Naive thymus-derived CD8-positive, alpha-beta T cell (primary cell): ENCODE measurements at places on chromosomes 1 and 21.

DNA sequence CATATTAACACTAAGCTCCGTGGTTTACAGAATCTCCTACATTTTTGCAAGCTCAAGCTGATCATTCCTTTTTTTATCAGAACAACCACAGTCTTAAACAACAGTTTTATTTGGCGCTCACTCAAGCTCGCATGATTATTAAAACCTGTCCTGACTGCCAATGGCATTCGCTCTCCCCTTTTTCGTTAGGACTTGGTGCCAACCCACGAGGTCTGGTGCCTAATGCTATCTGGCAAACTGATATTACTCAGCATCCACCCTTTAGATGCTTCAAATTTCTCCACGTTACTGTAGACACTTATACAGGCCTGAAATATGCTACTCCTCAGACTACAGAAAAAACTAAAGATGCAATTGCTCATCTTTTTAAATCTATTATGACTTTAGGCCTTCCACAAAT is 23.0 kb upstream of the ITLN1 start:
- no peaks in the 10 kb centered on the region for H3K27me3 ChIP-seq
- DNase-seq = no peak
- peaks cover 5% of the 10 kb centered on the region for H3K4me1 ChIP-seq
- H3K4me3 ChIP-seq = no peak overlapping the region

DNA sequence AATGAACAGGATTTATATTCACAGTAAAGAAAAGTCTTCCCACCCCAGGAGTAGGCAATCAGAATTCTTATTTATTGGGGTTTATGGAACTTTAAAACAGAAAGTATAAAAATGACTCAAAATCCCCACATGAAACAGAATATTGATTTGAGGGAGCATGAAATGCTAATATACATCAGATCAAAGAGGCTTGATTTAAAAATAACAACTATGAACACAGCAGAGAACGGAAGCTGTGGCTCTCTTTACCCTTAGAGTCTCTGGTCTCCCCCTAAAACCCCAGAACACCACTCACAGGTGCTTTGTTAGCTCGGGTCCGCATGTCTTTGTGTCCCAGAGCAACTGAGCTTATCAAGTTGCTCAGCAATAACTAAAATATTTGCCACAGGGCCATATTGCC is 31.2 kb upstream of the FASLG start:
- H3K27me3 ChIP-seq = peaks cover 7% of the 10 kb centered on the region
- peaks cover 7% of the 10 kb centered on the region for H3K36me3 ChIP-seq
- H3K4me3 ChIP-seq = peak overlapping the region; percentile 35
- peaks cover 35% of the 10 kb centered on the region for H3K4me1 ChIP-seq
- DNase-seq = no peak

- H3K4me1 ChIP-seq = no peaks in the 10 kb centered on the region
- peaks cover 6% of the 10 kb centered on the region for H3K27me3 ChIP-seq
- DNase-seq = no peak
- H3K36me3 ChIP-seq = no peaks in the 10 kb centered on the region
- no peak overlapping the region for H3K27ac ChIP-seq
Measured at GRCh38 chr1:210773450-210773849, 360.5 kb downstream of the KCNH1 start.

GRCh38 chr1:3733094-3733882 is 19.0 kb upstream of the CCDC27 start:
- no peak overlapping the region for H3K27ac ChIP-seq
- peaks cover 4% of the 10 kb centered on the region for H3K27me3 ChIP-seq
- no peak for DNase-seq
- peaks cover 11% of the 10 kb centered on the region for H3K36me3 ChIP-seq
- H3K4me1 ChIP-seq = no peaks in the 10 kb centered on the region

DNA sequence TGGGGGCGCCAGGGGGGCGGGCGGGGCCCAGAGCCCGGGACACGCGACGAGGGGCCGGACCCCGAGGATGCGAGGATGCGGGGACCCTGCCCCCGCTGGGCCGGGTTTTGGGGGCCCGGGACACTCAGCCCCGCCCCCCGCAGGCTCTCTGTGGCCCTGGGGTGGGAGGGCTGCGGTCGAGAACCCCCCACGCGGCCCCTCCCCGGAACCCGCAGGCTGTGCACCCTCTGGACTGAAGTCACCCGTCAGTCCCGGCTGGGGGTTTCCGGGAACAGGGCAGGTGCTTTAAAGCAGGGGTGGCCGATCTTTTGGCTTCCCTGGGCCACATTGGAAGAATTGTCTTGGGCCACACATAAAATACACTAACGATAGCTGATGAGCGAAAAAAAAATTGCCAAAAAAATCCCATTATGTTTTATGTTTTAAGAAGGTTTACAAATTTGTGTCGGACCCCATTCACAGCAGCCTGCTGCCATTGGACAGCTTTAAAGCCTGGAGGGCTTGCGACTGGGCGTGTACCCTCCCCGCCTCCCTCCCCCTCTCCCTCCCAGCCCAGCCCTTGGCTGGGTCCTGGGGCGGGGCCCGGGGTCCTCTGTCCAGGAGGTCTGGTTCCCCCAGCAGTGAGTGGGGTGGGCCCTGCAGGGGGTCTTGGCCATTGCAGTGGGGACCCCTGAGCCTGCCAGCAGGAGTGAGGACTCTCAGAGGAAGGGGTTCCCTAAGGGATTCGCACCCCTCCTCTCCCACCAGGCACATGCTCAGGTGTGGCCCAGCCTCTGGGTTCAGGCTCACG is 21.6 kb upstream of the C1orf159 start:
- no peaks in the 10 kb centered on the region for H3K36me3 ChIP-seq
- H3K4me1 ChIP-seq = peaks cover 30% of the 10 kb centered on the region
- DNase-seq = peak; percentile 64
- H3K27me3 ChIP-seq = no peaks in the 10 kb centered on the region
- peak overlapping the region; percentile 79 for H3K4me3 ChIP-seq

DNA sequence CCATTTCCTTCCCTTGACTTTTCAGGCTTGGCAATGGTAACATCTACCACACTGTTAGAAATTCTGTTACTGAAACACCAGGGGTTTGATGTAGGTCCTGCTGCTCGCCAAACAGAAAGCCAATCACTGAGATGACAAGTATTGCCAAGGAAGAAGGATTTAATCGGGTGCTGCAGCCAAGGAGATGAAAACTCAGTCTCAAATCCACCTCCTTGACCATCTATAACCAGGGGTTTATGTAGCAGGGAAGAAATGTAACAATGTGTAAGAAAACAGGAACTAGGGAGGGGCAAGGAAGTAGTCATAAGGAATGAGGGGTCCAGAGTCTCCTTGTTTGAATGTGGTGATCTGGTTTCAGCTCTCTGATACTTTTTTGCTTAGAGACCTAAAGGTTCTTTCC is 25.4 kb downstream of the PLA2G2A start:
- no peaks in the 10 kb centered on the region for H3K4me1 ChIP-seq
- no peak overlapping the region for H3K27ac ChIP-seq
- no peak for DNase-seq
- no peak overlapping the region for H3K4me3 ChIP-seq
- H3K36me3 ChIP-seq = no peaks in the 10 kb centered on the region

DNA sequence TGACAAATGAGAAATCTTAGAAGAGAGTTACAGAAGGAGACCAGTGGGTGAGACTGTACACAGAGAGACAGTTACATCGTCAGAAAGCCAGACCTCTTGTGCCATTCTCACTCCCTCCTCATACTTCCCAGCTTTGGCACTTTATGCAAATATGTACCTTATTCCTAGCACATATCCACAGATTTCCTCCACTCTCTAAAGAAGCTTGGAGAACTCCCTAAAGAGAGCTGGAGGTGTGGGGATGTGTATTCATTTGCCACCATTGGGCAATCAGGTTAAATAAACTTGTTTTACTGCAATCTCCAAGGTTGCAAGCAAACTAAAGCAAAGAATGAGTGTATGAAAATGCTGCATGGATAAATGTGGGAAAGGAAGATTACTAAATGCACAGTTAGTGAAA is 380.9 kb upstream of the PRMT6 start:
- H3K27me3 ChIP-seq = no peaks in the 10 kb centered on the region
- DNase-seq = no peak
- no peak overlapping the region for H3K27ac ChIP-seq
- no peak overlapping the region for H3K4me3 ChIP-seq

DNA sequence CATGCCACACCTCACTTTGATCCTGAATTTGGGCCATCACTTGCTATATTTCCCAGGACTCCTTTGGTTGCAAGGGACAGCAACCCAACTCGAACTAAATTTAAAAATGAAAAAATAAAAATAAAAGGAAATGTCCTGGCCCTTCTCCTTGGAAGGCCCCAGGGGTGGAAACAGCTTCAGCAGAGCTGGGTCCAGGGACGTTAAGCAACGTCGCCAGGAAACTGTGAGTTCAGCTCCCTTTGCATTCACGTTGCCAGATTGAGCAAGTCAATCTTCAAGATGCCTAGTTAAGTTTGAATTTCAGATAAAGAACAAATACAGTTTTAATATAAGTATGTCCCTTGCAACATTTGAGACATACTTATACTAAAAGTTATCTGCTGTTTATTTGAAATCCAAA is 14.6 kb upstream of the SPSB1 start:
- no peak overlapping the region for H3K4me3 ChIP-seq
- DNase-seq = no peak
- peaks cover 3% of the 10 kb centered on the region for H3K27me3 ChIP-seq
- H3K4me1 ChIP-seq = peaks cover 40% of the 10 kb centered on the region

- H3K4me3 ChIP-seq = no peak overlapping the region
- H3K4me1 ChIP-seq = no peaks in the 10 kb centered on the region
- H3K27me3 ChIP-seq = no peaks in the 10 kb centered on the region
- H3K27ac ChIP-seq = no peak overlapping the region
- DNase-seq = no peak
- H3K36me3 ChIP-seq = peaks cover 61% of the 10 kb centered on the region
Measured at GRCh38 chr1:111417755-111418154, 9.8 kb downstream of the OVGP1 start.

- no peak for DNase-seq
- no peak overlapping the region for H3K4me3 ChIP-seq
- H3K27ac ChIP-seq = no peak overlapping the region
Measured at GRCh38 chr1:204751883-204752687, 66.5 kb upstream of the LRRN2 start.

GRCh38 chr1:223227031-223227430 is 84.0 kb upstream of the TLR5 start:
- H3K4me3 ChIP-seq = no peak overlapping the region
- no peaks in the 10 kb centered on the region for H3K36me3 ChIP-seq
- peaks cover 59% of the 10 kb centered on the region for H3K4me1 ChIP-seq
- H3K27me3 ChIP-seq = no peaks in the 10 kb centered on the region

- no peaks in the 10 kb centered on the region for H3K4me1 ChIP-seq
- H3K27me3 ChIP-seq = peaks cover 25% of the 10 kb centered on the region
- no peaks in the 10 kb centered on the region for H3K36me3 ChIP-seq
- H3K4me3 ChIP-seq = no peak overlapping the region
- DNase-seq = no peak
Measured at GRCh38 chr1:117825414-117825813, 104.0 kb downstream of the GDAP2 start.

- H3K27ac ChIP-seq = no peak overlapping the region
- H3K4me3 ChIP-seq = no peak overlapping the region
- DNase-seq = no peak
- no peaks in the 10 kb centered on the region for H3K36me3 ChIP-seq
- peaks cover 7% of the 10 kb centered on the region for H3K4me1 ChIP-seq
- H3K27me3 ChIP-seq = no peaks in the 10 kb centered on the region
Measured at GRCh38 chr1:204760350-204760749, 74.8 kb upstream of the LRRN2 start.

DNA sequence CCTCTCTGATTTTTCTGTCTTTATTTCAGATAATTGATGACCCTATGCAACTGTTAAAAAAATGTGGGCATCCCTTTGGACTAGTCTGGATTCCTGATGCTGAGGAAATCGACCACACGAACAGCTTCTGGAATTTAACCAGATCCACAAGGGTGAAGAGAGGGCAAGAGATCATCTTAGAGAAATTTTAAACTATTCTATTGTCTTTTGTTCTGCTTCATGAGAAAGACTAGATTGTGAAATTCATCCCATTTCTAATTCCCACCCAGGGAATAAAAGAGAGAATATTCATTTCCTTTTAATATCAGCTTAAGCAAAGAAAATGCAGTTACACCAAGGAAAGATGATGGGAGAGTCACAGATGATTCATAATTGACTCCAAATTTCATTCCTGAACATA is 71.8 kb downstream of the DUSP10 start:
- no peak for DNase-seq
- H3K4me3 ChIP-seq = no peak overlapping the region
- H3K27ac ChIP-seq = no peak overlapping the region
- no peaks in the 10 kb centered on the region for H3K36me3 ChIP-seq
- no peaks in the 10 kb centered on the region for H3K4me1 ChIP-seq
- peaks cover 5% of the 10 kb centered on the region for H3K27me3 ChIP-seq

DNA sequence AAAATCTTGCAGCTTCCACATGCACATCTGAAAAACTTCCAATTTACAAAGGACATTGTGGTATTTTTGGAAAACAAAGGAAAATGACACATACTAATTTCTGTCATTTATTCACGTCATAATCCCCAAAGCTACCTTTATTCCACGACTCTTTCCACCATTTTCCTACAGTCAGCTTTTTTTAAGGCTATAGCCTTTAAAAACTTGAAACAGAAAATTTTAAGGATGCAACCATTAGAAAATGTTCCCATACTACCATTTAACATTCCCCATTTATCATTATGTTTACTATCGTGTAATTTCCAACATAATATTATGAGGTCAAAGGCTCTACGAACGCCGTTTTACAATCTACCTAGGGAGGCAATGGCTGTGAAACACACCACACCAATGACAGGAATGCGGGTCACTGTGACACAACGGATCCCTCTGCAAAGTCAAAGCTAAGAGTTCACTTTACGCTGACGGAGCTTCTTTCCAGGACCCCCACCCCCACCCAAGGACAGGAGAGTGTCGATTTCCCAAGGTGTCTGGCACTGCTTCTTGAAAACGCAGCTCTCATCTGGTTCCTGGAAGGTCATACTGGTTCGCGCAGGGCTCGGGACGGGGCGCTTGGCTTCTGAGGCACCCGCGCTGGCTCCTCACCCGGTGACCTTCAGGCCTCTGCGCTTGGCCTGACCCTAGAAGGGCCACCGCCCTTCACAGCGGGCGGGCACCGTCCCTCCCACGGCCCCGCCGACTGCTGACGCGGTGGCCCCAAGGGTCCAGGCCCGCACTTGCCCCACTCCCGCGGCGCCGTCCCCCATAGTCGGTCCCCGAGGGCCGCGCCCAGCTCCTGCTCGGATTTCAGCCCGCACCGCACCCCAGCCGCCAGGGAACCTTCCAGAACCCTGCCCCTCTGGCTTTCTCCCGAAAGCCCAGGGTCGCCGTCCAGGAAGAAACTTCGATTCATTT is 50.5 kb upstream of the ATF3 start:
- H3K27me3 ChIP-seq = no peaks in the 10 kb centered on the region
- H3K4me1 ChIP-seq = peaks cover 6% of the 10 kb centered on the region
- H3K36me3 ChIP-seq = peaks cover 4% of the 10 kb centered on the region
- H3K4me3 ChIP-seq = peak overlapping the region; percentile 91
- peak overlapping the region; percentile 86 for H3K27ac ChIP-seq
